ENCODE measurements at places on chromosomes 11 and 22. TPM values are rescaled to one million over a fixed set of nuclear protein-coding genes. Genes with fewer than 3 reads are reported as not detected.

DNA sequence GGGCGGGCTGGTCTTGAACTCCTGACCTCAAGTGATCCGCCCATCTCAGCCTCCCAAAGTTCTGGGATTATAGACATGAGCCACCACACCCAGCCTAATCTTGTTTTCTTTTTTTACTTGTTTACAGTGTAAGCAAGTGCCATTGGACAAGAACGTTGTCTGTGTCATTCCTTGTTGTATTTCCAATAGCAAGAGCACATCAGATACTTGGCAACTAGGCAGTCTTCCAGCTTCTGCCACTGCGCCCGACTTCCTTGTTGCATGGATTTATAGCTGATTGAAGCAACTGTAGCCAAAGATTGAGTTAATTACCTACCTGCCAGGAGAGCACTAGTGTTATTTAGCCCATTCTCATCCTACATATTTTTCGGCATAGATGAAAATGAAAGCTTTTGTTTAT, 3.1 kb upstream of the SGSM3 start:
- DNase-seq: no peak

DNA sequence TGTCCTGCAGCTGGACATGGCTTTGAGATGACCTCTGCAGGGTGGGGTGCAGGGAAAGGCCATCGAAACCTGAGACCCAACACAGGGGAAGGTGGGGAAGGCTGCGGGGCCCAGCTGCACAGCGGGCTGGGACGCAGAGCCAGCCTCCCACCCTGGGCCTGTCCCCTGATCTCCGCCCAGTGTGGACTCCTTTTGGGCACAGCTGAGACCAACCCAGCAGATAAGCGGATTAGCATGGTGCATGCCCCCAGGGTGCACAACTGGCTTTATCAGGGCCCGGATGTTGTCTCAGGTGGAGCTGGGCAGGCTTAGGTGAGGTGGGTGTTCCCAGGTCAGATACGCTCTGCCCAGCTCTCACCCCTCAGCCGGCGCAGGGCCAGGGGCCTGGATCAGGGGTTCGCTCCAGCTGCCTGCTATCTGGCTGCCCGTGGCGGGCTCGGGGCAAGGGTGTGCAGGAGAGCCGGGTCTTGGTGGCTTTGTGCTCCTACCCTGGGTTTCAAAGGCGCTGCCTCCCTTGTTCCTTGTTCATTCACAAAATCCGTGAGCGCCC, 28.1 kb upstream of the MUC5AC start:
- no peak for DNase-seq

DNA sequence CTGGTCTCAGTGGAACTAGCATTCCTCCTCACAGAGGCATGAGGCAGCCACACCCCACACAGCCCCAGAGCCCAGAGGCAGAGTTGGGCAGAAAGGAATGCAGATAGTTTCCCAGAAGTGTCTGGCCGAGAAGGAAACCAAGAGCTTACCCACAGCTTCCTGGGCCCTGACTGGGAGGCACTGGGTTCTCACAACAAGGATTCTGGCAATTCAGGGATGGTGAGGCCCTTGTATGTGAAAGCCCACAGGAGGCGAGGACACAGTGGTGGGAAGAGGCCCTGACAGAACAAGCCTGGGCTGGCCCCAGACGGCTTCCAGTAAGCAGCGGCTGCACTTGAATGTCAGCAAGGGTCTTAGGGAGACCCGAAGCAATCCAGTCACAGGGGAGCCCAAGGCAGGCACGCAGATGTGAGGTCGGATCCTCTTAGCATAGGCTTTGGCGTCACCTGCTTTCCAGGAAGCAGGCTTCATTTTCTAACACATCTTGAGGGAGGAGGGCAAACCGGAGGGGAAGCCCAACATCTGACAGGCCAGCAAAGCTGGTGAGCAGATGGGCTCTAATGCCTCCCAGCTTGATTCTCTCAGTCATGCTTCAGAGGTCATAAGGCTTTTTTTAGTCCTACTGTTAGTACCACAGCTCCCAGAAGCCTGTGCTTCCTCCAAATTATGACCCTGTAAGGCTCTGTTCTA, 78.3 kb upstream of the AKIP1 start:
- DNase-seq: no peak

- no peak for DNase-seq
Measured at GRCh38 chr11:13681446-13681845, 13.0 kb downstream of the FAR1 start.

- no peak for DNase-seq
Measured at GRCh38 chr22:32270641-32271369, 15.7 kb upstream of the SLC5A4 start.

Gene OR2AT4
- total RNA-seq: not detected

Gene MCM5
- total RNA-seq: 9.1 TPM

Gene CCDC87
- 0.45 TPM for total RNA-seq

Data from esophagus muscularis mucosa (tissue), 4 donors.